ENCODE measurements at places on chromosomes 3 and 15.

- DNase-seq, result no peak
Measured at GRCh38 chr15:68281008-68281407, 3.5 kb downstream of the FEM1B start.

GRCh38 chr3:72214066-72214951, 429.4 kb upstream of the PROK2 start:
- no peak for DNase-seq

GRCh38 chr3:112395181-112395895, 62.4 kb downstream of the CD200 start:
- DNase-seq, result no peak

GRCh38 chr3:85670634-85671205, 711.9 kb downstream of the CADM2 start:
- no peak for DNase-seq

DNA sequence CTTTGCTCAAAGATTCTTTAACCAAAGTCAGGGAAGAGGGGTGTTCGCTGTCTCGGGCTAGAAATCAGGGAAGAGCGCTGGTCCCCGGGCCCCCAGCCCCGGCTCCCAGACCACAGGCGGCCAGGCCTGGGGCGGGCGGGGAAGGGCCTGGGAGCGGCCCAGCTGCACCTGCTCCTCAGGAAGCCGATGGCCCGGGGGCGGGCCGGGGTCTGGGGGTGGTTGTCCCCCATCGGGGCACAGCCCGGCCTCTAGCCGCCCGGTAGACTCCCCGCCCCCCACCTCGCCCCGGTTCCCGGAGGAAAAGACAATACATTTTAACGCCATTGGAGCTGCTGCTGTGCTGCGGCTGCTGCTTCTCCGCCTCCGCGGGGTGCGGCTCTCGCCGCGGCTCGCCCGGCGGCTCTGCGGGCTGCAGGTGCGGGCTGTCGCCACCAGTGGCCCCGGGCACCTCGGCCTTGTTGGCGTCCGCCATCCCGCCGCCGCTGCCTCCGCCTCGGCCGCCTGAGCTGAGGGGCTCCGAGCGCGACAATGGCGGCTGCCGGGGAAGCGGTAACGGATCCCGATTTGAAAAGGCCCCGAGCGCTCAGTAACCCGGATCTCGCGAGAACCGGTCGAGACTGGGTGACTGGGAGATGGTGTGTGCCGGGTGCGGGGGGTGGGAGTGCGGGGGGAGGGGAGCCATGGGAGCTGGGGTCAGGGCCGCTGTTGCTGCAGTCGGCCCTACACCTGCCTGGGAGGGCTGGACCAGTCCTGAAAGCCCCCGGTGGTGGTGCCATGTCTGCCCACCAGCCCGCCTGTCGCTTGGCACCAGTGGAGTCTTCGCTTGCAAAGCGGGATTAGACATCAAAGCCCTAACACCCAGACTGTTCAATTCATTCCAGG, at the start of gene MYEF2:
TSS of gene MYEF2 (minus strand) at position 530 of the 882 bp plus-strand sequence. CDS start at position 472, 58 bp downstream.
- peak; percentile 66 for DNase-seq

DNA sequence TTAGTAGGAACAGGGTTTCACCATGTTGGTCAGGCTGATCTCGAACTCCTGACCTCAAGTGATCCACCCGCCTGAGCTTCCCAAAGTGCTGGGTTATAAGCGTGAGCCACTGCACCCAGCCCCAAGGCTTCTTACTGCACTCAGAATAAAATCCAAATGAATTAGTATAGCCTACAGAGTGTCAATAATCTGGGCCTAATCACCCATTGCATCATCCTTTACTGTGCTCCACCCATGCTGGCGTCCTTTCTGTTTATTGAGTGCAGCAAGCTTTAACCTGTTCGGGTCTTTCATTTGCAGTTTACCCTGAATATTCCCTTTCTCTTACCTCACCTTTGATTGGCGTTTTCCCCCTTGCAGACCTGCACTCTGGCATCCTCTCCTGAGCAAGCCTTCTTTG, 77.7 kb downstream of the CEP63 start:
- DNase-seq, result no peak

- no peak for DNase-seq
Measured at GRCh38 chr15:68097029-68097428, 42.9 kb downstream of the PIAS1 start.

DNA sequence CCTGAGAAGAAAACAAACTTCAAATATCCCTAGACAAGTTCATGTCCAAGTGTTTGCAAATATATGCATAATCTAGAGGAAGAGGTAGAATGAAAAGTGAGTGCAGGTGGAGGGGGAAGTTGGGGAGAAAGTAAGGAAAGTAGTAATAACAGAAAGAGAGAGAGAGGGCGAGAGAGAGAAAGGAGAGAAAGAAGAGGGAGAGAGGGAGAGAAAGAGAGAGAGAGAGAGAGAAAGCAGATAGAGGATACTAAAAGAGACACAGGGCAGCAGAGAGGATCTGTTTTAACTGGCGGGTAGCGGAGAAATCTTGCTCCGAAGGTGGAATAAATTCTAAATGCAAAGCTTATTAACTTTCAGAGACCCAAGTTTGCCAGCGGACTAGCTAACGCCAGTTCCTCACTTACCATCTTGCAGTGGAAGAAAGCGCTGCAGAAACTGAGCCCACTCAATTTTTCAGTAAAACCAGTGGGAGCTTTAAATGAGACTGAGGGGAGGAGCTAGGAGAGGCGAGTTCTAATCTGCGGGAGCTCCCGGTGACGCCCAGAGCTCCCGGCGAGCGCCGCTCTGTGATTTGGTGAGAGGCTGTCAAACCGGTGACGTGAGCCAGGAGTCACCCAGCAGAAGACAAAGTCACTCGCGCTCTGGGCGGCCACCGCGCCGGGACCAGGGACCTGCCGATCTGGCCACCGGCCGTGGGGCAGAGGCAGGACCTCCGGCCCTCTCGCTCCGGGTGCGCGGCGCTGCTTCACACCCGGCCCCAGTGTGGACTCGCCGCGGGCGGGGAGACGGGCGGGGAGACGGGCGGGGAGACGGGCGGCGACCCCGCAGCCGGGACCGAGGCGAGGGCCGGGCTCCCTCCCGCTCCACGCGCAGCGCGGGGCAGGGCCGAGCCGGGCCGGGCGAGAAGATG, at the start of gene GMNC:
TSS of gene GMNC (minus strand) at position 486 of the 910 bp plus-strand sequence. CDS start at position 407, 79 bp downstream.
- DNase-seq, result no peak
